Fibroblast of lung (primary cell): ENCODE measurements at places on chromosomes 2 and 18. TPM values are rescaled to one million over a fixed set of nuclear protein-coding genes. Genes with fewer than 3 reads are reported as not detected.

The GPR155 gene
- 4.4 and 6.4 TPM in 2 replicates for total RNA-seq

The LIPG gene
- 0.50 and 1.0 TPM in 2 replicates for total RNA-seq

The IL1R2 gene
- 0.17 and 1.0 TPM in 2 replicates for total RNA-seq

The PCARE gene
- total RNA-seq = under 0.01 TPM in 1 of 2 replicates, not detected in the other

The LONRF2 gene
- under 0.01 TPM in 2 replicates for total RNA-seq

The CROCC2 gene
- 0.33 and 0.51 TPM in 2 replicates for total RNA-seq

The HOXD10 gene
- not detected in 2 replicates for total RNA-seq

The REG3A gene
- not detected in 2 replicates for total RNA-seq

The FBXO48 gene
- 0.26 and 0.33 TPM in 2 replicates for total RNA-seq

The STARD6 gene
- 0.33 TPM in 1 of 2 replicates, not detected in the other for total RNA-seq

The CSRNP3 gene
- total RNA-seq = 0.66 and 0.77 TPM in 2 replicates

The AGFG1 gene
- total RNA-seq = 31.1 and 40.0 TPM in 2 replicates

The ASB18 gene
- total RNA-seq = not detected in 2 replicates

The SH3RF3 gene
- total RNA-seq = 6.7 and 10.1 TPM in 2 replicates
